ENCODE measurements at places on chromosomes 2 and 18.

- DNase-seq = no peak
Observed at GRCh38 chr2:28342081-28342967, 50.3 kb upstream of the FOSL2 start.

DNA sequence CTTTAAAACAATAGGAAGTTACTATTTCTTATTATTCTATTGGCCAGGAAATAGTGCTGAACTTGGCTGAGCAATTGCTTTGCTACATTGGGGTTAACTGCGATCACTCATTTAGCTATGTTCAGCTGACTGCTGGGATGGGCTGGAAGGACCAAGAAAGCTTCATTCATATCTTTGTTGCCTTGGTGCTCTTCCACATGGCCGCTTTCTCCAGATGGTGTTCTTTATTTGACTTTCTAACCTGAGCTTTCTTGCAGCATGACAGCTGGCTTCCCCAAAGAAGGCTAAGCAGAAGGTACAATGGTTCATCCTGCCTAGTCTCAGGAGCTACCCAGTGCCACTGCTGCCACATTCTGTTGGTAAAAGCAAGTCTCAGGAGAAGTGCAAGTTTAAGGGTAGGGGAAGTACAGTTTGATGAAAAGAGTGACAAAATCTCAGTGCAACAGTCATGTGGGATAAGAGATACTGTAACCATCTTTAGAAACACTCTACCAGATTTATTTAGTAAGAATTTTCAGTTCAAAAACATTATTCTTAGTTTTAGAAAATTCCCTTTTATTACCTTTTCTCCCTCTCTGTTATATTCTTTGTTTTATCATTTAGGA lies 180.6 kb upstream of the RBMS1 start:
- no peak for DNase-seq

DNA sequence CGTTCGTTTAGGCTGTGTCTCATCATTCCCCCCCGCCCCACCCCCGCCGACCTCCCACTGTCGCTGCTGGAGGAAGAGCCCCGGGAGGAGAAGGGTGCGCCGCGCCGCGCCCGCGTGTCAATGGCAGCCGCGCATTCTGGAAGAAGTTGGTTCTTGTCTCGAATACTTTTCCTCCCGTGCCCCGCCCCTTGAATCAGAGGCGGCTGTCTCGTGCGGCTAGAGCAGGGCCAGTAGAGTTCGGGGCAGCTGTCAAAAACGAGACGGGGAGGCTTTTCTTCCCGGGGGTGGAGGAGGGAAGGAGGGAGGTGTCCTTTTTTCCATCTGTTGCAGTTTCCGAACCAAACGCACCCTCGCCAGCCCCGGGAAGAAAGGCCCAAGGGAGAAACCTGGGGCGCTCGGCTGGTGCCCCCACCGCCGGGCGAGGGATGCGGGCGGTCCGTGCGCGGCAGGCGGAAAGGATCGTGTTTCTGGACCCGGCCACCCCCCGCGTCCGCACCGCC lies 410 bp upstream of the TGIF1 start:
- no peak for DNase-seq

DNA sequence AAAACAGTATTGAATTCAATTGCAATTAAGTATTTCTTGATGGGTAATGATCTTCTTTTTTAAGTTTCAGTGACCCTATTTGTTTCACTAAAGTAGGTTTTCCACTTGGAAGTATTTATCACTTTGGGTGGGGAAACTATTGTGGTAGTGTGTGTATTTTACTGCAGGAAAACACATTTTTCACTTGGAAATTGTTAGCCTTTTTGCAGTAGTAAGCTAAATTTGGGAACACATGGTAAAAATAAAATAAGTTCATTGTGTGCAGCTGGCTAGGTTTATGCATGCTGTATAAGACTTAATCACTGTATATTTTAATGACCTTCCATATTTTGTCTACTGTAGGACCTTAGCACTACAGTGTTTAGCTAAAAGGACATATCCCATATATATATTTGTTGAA lies 28.5 kb upstream of the RTTN start:
- DNase-seq = no peak

DNA sequence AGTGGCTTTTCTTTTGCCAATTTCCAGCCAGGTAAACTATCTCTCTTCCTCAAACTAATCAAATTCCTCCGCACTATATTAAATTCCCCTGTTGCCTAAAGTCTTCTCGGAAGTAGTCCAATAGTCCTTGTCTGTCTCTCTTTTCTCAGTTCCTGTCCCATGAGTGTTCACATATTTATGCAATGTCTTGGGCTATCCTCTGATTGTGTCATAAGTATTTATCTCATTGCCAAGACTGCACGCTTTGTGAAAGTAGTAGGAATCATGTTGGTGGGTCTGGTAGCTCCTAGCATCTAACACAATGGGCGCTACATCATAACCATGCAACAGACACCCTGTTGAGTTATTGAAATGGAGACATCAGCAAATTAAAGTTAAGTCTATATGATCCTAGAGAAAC lies 59.9 kb upstream of the POU3F3 start:
- no peak for DNase-seq
